NCI-H1048 (cell line): ENCODE measurements at places on chromosomes 16 and 17.

- DNase-seq: no peak
These were observed 13.0 kb downstream of the UNC45B start for GRCh38 chr17:35160354-35161201.

DNA sequence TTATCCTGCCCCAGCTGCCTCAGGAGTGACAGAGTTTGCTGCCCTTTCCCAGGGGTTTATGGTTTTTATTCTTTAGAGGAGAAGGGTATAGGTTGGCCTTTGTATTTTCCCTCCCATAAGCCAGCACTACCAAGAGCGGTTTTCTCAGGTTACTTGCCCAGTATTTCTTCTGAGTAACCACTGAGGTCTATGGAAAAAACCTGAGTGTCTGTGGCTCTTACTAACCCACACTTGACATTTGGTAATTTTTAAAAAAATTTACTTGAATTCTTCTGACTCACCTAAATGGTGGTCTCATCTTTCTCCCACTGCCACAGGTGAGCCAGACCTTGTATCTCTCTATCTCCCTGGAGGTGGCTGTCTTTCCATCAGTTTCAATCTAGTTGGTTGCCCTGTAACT lies 6.0 kb downstream of the SLC7A6 start:
- no peak for DNase-seq

GRCh38 chr16:85163278-85164112 lies 51.2 kb upstream of the CIBAR2 start:
- DNase-seq: no peak

DNA sequence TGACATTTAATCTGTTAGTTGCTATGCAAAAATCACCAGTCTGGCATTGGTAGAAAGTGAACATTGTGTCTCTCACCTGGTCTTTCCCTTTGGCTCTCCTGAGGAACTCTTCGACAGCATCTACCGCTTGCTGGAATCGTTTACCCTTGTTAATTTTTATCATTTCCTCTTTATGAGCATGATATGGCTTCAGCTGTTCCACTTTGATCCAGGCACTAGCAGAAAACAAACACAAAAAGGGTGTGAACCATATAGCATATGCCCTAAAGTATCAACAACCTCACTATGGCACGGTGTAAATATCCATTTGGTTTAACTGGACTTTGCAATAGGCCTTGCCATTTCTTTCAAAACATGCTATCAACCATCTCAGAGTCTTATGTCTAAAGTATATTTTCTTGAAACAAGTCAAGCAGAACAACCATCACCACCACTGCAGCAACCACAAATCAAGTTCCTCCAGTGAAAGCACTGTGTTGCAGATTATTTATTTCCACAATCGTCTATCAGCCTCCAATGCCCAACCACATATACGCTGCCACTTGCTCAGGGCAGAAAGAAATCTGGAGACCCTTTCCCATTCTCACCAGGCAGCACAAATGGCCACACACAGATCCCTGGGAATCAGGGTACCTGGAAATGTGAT lies 14.3 kb downstream of the GLYR1 start:
- DNase-seq: no peak

GRCh38 chr16:51049276-51049675 lies 101.8 kb downstream of the SALL1 start:
- DNase-seq: no peak

GRCh38 chr16:2671741-2672140 lies 10.6 kb upstream of the KCTD5 start:
- no peak for DNase-seq

DNA sequence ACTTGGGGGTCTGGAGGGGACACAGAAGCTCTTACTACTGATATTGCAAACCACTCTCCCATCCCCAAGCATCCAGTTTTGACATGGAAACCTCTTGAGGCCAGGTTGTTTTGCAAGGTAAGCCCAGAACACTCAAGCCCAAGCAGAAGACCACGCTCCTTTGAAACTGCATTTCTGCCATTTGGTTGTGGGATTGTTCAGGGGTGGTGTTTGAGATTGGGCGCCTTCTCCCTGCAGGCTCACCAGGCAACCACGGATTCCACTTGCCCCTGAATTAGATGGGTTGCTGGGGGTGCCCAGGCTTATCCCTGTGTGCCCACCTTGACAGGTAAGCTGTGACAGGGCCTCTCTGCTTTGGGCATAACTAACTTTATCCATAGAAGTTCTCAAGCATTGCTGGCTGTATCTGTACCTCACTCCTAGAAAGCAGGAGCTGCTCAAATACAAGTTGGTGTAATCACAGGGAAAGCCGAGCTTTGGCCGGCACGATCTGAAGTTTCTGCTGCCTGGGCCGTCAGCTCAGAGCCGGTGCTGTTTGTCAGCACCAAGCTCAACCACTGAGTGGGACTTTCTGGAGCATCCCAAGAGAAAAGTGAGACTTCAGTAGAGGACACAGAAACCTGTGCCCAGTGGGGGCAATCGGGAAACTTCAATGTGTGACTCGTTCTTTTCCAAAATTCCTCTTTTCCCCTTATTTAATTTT lies 93.6 kb downstream of the CYLD start:
- DNase-seq: no peak

DNA sequence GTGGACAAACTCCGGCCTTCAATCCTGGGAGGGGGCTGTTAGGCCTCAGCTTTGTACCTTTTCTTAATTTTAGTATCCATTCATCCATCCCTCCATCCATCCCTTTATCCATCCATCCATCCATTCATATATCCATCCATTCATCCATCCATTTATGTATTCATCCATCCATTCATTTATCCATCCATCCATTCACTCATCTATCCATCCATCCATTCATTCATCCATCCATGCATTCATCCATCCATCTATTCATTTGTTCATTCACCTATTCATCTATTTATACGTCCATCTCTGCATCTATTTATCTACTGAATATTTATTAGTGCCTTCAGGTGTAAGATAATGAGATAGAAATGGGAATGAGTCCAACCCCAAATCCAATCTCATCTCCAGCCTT lies 26.0 kb upstream of the MMP2 start:
- DNase-seq: no peak

DNA sequence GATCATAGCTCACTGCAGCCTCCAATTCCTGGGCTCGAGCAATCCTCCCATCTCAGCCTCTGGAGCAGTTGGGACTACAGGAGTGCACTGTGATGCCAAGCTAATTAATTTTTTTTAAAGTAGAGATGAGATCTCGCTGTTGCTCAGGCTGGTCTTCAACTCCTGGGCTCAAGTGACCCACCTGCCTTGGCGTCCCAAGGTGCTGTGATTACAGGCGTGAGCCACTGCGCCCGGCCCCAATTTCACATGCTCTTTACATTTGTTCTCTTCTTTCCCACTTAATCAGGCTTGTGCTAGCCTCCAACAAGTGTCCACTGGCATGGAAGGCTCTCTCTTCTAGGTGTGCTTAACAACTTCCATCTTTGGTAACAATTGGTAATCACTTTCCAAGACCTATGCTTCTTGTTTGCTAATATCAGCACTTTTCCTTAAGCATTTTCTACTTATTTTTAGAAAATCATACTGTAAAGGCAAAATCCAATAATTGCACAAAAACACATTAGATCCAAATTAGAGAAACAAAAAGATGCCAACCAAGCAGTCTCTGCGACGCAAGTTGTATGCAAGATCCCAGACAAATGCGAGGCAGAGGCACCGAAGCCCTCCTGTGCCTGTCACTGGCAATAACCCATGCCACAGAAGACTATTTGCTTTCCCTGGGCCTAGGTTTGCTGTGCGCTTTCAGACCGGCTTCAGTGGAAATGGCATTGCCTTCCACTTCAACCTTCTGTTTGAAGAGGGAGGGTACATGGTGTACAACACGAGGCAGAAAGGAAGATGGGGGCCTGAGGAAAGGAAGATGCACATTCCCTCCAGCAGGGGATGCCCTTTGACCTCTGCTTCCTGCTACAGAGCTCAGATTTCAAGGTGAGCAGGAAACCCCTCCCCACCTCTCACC lies 52.6 kb downstream of the NOS2 start:
- no peak for DNase-seq

DNA sequence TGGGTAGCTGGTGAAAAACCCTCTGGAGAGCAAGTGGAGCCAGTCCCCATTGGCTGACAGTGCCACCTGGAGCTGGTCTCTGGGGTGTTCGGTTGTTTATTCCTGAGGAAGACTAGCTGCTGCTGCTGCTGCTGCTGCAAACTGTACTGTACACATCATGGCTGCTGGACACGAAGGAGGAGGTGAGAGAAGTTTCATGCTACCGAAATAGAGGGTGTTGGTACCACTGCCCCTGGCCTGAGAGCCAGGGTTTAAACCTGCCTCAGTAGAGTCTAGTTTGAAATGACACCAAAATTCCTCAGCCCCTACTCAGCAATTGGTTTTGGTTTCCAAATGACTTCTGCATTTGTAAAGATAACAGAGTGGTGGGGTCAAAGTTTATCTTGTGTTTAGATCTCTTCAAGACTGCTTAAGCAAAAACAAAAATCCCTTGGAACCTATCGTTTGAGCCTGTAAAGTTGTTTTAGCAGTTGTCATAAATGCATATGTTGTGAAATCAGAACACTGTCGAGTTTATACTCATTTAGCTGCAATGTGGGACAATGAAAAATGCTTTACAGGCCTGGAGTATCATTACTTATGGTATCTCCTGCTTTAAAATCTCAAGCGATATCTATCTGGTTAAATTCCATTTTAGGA lies 40.8 kb downstream of the CYB5B start:
- DNase-seq: no peak

GRCh38 chr16:1200014-1200627 lies 24.9 kb downstream of the TPSG1 start:
- no peak for DNase-seq

GRCh38 chr17:5621026-5621425 lies 36.7 kb upstream of the NLRP1 start:
- no peak for DNase-seq

DNA sequence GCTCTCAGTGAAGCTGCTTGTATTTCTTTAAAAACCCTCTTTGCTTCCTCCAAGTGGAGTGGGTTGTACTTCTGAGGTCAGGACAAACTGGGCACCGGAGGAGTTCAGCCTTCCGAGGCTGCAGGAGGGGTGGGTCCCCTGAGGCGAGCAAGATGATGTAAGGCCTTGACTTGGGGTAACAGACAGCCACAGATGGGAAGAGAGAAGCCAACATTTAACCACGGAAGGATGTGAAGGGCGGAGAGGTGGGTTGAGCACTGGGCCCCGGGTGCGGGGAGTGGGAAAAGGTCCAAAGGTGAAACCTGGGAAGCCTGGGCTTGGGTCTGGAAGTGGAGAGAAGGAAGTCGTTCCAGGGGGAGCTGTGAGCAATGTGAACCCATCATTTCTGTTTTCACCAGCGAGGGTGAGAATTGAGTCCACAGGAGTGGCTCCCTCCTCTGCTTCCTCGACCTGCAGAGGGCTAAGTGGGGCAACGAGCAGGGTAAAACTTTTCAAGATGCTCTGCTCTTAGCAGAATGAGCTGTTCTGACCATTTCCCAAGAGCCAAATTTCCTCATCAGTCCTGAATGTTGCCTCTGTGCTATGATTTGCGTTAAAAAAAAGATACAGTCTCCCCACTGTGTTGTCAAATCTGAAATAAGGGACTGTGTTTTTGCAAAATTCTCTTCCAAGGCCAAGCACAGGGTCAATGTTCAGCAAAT lies 137.7 kb upstream of the CRHR1 start:
- no peak for DNase-seq

- no peak for DNase-seq
These were observed 6.5 kb upstream of the BAHCC1 start for GRCh38 chr17:81388612-81389367.

GRCh38 chr17:10750210-10750609 lies 20.4 kb upstream of the TMEM220 start:
- no peak for DNase-seq
